ENCODE measurements at places on chromosomes 4 and X.

- no peak for DNase-seq
These were observed 119.0 kb upstream of the UGT8 start for GRCh38 chr4:114479595-114479994.

DNA sequence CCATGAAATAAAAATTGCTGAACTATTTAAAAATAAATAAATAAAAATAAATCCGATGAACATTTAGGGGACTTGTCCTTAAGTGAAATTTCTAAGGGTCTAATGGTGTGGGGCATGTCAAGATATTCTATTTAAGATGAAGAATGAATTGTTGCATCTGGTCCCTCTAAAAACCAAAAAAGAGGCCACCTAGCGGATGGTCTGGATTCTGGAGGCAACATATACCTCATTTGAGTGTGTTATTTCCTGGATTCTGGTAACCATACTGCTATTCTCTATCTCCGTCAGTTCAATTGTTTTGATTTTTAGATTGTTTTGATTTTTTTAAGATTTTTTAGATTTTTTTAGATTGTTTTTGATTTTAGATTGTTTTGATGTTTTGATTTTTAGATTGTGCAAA, 28.3 kb downstream of the AGTR2 start:
- DNase-seq: no peak

DNA sequence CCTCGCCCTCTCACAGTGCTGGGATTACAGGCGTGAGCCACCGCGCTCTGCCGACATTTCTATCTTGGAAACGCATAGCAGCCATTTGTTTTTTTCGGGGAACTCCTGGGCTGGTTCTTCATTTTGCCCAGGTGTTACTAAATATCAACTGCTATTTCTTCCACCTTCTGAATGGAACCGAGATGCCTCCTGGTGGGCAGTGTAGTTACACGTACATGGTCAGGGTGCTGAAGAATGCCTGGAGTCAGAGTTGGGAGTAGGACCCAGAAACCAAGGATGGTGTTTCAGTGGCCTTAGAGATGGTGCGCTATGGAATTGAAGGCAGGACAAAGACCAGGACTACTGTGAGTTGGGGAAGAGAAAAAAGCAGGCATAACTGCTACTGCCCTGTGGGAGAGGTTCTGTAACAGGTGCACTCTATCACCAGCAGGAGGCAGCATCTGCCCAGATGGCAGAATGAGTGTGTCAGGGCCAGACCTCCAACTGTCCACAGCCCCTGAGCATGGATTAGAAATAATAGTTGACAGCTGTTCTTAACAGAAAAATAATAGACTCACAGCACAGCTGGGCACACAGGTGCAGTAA, 81.7 kb downstream of the ZC4H2 start:
- no peak for DNase-seq

- no peak for DNase-seq
These were observed 406.4 kb downstream of the SMARCA1 start for GRCh38 chrX:129116676-129117470.

GRCh38 chr4:6943012-6943884, 33.6 kb downstream of the TBC1D14 start:
- DNase-seq: no peak

GRCh38 chr4:168099195-168099594, 6.9 kb downstream of the ANXA10 start:
- DNase-seq: no peak

- DNase-seq: no peak
These were observed 355 bp downstream of the SCML1 start for GRCh38 chrX:17737710-17737985.

DNA sequence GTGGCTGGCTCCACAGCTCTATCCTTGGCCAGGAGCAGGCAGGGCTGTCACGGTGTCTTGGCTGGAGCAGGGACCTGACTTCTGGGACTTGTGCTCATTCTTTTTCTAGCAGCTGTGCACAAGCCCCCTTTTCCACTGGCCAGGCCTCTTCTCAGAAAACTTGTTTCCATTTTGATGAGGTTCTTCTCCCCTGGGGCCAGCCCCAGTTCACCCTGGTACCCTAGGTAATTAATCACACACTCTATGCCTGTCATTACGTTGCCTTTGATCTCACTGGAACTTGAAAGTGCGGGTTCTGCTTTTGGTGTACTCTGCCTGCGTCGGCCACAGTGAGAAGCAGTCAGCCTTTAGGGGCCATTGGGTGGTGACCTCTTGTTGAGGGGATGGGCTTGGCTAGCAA, 26.6 kb downstream of the DRD5 start:
- no peak for DNase-seq

- no peak for DNase-seq
These were observed 345.0 kb downstream of the FBXW7 start for GRCh38 chr4:152190907-152191306.

DNA sequence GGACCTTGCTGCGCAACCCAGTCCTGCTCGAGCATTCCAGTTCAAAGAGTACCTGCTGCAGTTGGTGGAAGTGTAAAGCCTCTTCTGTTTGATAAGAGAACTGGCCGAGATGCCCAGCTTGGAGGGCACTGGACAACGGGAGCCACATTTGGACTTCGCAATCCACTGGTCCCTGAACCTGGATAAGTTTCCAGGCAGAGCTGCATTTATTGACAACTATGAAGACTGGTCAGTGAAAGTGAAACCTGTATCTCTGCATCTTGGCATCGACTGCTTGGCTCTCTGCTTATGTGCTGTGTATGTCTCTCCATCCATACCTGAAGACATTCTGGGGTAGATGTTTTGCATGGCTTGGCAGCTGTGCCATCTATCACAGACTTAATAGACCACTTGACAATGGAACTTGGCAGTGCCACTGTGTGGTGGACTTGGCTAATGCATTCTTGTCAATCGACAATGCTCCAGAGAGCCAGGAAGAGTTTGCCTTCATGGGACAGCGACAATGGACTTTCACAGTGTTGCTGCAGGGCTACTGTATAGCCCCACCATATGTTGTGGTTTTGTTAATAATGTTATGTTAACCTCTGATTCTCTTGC, 43.5 kb upstream of the ZBTB33 start:
- DNase-seq: no peak

DNA sequence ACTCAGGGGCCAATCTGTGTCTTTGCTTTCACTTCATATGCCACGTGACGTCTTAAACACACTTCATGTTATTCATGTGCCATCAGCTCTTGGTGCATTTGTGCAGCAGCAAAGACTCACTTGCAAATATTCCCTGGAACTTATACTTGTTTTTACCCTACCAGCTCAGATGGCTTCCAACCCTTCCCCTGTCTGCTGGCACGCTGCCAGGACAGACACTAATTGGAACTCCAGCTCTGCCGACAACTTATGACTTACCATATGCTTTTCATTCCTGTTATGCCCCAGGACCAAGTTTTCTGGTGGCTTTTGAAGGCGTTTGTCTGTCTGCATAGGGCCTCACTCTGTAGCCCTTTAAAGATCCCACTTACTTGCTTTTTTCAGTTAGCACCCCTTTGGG, 261.7 kb upstream of the GNPDA2 start:
- DNase-seq: no peak

DNA sequence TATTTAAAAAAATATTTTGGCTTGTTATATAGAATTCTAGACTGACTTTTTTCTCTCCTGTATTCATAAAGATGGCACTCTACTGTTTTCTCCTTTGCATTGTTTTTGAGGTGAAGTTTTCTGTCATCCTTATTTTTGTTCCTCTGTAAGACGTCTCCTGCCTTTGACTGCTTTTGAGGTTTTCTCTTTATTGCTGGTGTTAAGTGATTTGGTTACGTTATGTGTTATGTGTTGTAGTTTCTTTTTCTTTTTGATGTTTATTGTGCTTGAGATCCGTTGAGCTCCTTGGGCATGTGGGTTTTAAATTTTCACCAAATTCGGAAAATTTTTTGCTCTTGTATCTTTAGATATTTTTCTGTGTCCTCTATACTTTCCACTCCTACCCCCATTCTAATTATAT, 50.0 kb downstream of the KDM6A start:
- no peak for DNase-seq

DNA sequence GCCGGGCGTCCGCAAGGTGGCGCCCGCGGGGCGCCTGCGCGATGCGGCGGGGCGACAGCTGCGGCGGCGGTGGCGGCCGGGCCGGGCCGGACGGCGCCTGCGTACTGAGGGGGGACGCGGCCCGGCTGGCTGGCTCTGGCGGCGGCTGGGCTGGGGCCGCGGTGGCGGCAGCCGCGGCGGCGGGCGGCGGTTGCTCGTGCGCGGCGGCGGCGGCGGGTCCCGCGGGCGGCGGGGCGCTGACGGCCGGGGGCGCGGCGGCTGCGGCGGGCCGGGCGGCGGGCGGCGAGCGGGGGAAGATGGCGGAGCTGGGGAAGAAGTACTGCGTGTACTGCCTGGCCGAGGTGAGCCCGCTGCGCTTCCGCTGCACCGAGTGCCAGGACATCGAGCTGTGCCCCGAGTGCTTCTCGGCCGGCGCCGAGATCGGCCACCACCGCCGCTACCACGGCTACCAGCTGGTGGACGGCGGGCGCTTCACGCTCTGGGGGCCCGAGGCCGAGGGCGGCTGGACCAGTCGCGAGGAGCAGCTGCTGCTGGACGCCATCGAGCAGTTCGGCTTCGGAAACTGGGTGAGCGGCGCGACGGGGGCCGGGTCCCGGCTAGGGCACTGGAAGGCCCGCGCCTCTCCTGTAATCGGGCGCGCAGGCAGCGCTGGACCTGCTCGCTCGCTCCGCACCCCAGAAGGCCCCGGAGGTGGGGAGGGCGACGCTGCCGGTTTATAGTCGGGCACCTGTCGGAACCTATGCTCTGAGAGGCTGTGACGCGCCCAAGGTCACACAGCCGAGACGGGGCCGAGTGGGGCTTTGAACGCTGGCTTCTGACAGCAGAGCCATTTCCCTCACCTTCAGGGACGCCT, at the start of gene TADA2B:
Gene TADA2B, plus strand, starts transcription at position 89 of the 853 bp plus-strand sequence. Its CDS starts 208 bp downstream, at position 297.
- DNase-seq: no peak

DNA sequence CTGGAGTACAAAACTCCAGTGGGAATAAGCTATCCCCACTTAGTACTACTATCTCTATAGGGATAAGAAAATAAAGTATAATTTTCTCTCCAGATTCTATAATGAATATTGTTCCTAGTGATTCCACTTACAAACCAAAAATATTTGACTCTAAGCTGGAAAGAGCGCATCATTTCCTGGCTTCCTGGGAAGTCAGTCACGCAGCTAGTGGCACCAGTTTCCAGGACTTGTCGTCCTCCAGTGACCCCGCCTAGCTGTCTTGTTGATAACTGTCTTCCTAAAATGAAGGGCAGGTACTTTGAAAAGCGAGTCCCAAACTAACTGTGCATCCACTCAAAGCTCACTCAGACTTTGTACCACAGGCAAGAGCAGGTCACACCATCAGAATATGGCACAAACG, 39.3 kb downstream of the LNX1 start:
- no peak for DNase-seq

GRCh38 chrX:85107407-85107806, 103.7 kb downstream of the APOOL start:
- no peak for DNase-seq

- DNase-seq: no peak
These were observed 106.2 kb downstream of the SYTL5 start for GRCh38 chrX:38112566-38112965.

DNA sequence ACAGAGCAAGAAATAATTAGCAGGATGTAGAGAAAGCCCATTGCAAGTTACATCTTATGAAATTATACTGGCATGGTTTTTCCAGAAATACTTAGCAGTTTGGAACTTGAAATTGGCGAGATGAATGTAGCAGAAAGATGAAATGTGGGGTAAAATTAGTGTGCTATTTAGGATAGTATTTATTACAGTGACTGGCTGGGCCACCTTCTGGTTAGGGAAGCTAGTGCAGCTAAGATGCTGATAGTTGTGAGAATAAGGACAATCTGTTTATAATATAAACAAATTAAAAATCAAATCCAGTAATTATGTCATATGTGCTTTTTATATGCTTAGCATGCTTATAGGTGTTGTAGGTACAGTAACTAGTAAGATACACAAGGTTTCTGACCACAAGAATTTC, 74.8 kb downstream of the IL15 start:
- peak; percentile 45 for DNase-seq

GRCh38 chrX:2487366-2487765, 13.4 kb downstream of the DHRSX start:
- no peak for DNase-seq

- DNase-seq: no peak
These were observed 18.6 kb upstream of the SETD7 start for GRCh38 chr4:139574641-139575040.

Measured in brain microvascular endothelial cell (primary cell).